Posterior vena cava (tissue), 2 donors: ENCODE measurements at places on chromosomes 11 and 22. TPM values are rescaled to one million over a fixed set of nuclear protein-coding genes. Genes with fewer than 3 reads are reported as not detected.

DNA sequence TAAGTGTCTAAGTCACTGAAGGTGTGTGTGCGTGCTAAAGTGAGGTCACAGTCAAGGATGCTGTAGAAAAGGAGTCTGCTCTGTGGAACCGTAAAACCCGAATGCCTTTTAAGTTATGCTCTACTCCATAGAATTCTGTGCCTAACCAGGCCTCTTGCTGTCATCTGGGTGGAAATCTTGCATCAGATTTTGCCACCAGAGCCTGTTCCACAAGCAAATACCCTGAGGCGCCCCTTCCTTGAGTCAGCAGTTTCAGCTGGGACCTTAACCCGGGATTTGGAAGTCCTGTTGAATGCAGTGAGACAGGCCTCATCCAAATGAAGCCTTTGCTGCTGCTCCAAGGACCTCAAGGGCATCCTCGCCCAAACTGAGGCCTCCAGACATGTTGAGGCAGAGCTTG is 109.8 kb downstream of the WNT11 start:
- no peak for DNase-seq

- no peak for DNase-seq
Observed at GRCh38 chr22:47307326-47307725, 544.9 kb downstream of the TBC1D22A start.

GRCh38 chr11:41872426-41872825 is 413.0 kb upstream of the LRRC4C start:
- DNase-seq, result no peak

BATF2 gene
- 1.8 TPM for total RNA-seq

DNA sequence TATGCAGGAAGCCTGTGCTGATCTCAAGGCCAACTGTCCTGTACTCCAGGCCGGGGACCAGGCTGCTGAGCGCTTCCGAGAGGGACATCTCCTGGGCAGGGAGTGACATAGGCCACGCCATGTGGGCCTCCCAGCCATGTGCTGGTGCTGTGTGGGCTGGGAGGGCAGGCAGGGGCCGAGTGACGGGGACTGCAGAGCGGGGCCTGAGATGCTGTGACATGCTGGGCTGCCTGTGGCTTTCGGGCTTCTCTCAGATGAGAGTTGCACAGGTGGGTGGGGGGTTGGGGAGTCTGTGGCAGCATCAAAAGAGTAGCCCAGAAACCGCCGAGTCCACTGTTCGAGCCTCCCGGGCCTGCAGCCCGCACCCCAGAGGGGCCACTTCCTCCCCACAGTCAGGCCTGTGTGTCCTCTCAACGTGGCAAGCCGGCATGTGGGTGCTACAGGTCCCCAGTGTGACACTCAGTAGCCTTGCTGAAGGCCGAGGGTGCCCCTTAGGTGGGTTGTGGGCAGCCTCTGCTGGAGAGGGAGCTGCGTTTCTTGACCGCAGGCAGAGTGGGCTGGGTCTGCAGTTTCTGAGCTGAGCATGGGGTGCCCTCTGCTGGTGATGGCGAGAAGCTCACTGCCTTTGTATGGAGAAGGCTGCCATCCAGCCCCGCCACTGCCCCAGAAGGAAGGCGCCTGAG is 101.2 kb downstream of the BCR start:
- peak; percentile 95 for DNase-seq
